ENCODE measurements at places on chromosomes 5 and 9. TPM values are rescaled to one million over a fixed set of nuclear protein-coding genes. Genes with fewer than 3 reads are reported as not detected.

Gene BAAT
- 0.17 TPM for total RNA-seq

Gene SLC27A6
- total RNA-seq: not detected

Gene SPATA31D4
- total RNA-seq: not detected

Gene BTNL9
- total RNA-seq: not detected

Gene FAM240B
- total RNA-seq: not detected

Gene LECT2
- total RNA-seq: not detected

Measured in A673 (cell line).